Fibroblast of lung (primary cell): ENCODE measurements at places on chromosomes 12 and 14. TPM values are rescaled to one million over a fixed set of nuclear protein-coding genes. Genes with fewer than 3 reads are reported as not detected.
A peak's percentile ranks its signal among the peaks of the same experiment; 100 is the strongest.

The LHX5 gene
- total RNA-seq = not detected in 2 replicates

The OR6C2 gene
- total RNA-seq = not detected in 2 replicates

The IFI27 gene
- 7.9 and 11.6 TPM in 2 replicates for total RNA-seq

The XRCC3 gene
- 2.8 and 9.2 TPM in 2 replicates for total RNA-seq

The RNASE1 gene
- not detected in 2 replicates for total RNA-seq

The CPM gene
- 23.5 and 29.8 TPM in 2 replicates for total RNA-seq

- DNase-seq = no peak
- no peaks in the 10 kb centered on the region for H3K27me3 ChIP-seq
- H3K27ac ChIP-seq = no peak overlapping the region
- H3K36me3 ChIP-seq = no peaks in the 10 kb centered on the region
- H3K4me1 ChIP-seq = no peaks in the 10 kb centered on the region
- no peak overlapping the region for H3K4me3 ChIP-seq
Observed at GRCh38 chr12:1171657-1172408, 180.8 kb downstream of the ERC1 start.

GRCh38 chr14:95549656-95550585 lies 15.1 kb downstream of the GLRX5 start:
- no peak overlapping the region for H3K4me3 ChIP-seq
- no peaks in the 10 kb centered on the region for H3K36me3 ChIP-seq
- no peak for DNase-seq
- no peak overlapping the region for H3K27ac ChIP-seq
- peaks cover 3% of the 10 kb centered on the region for H3K4me1 ChIP-seq
- H3K27me3 ChIP-seq = no peaks in the 10 kb centered on the region

DNA sequence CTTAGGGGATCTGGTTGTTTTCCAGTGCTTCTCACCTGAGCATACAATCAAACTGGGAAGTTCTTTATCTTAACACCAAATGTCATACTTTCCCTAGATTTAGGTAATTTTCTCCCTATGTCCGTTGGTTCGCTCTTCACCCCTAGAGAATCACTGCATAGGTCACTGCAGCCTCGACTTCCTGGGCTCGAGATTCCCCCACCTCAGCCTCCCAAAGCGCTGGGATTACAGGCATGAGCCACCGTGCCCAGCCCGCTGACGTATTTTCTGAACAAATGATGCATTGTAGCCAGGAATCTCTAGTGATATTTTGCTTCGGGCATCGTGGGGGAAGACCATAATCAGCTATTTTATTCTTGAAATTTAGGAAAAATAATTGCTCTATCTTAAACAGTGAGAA lies 1.1 kb upstream of the RPL41 start:
- peak; percentile 20 for DNase-seq
- H3K27ac ChIP-seq = peak overlapping the region; percentile 91
- H3K4me1 ChIP-seq = peaks cover 16% of the 10 kb centered on the region
- peaks cover 9% of the 10 kb centered on the region for H3K36me3 ChIP-seq
- no peak overlapping the region for H3K4me3 ChIP-seq

DNA sequence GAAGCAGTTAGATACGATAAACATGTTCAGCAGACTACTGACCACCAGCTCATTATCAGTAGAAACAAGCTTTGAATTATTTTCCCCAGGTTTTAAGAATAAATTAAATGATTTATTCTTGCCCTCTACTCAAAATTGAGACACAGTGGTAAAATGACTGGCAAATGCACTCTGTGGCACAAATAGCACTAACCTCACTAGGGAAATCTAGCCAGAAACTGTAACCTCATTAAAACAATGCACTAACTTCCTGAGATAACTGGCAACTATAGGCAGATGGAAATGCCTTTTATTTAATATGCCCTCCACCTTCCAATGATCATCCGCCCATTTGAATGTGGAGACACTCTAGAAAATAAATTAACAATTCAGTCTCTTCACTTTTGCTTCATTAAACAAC lies 33.2 kb downstream of the CPNE8 start:
- H3K4me1 ChIP-seq = no peaks in the 10 kb centered on the region
- no peak for DNase-seq
- no peaks in the 10 kb centered on the region for H3K36me3 ChIP-seq
- H3K27ac ChIP-seq = no peak overlapping the region
- no peaks in the 10 kb centered on the region for H3K27me3 ChIP-seq
